ENCODE measurements at places on chromosomes 1 and 21.

DNA sequence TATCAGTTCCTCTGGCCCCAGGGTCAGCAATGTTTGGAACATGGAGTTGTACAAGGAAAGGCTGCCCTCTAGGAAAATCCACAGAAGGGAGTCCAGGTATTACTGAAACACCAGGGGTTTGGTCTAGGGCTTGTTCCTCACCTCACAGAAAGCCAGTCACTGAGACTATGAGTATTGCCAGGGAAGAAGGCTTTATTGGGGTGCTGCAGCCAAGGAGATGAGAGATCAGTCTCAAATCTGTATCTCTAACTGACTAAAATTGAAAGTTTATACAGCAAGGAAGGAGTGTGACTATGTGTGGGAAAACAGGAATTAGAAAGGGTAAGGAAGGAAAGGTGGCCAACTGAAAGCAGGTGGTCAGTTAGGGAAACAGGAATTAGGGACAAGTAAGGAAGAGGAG lies 172.3 kb downstream of the LYPLAL1 start:
- no peak for DNase-seq

DNA sequence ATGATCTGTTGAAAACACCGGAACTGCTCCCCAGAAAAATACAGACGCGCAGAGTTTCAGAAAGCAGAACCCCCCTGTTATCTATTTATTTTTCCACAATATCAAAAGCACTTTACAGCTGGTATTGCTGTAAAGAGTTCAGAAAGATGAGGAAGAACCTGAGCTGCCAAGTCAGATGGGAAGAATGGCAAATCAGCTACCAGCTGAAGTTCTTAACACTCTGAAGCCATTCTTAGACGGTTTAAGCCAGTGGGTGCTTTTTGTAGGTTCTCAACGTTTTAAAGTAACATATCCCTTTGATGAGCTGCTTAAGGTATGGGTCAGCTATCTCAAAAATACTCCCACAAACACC lies 714 bp upstream of the AKIRIN1 start:
- DNase-seq = no peak

GRCh38 chr1:9292361-9293240 lies at the start of gene SPSB1:
Gene SPSB1, plus strand, starts transcription at chr1:9292894. Its CDS starts 62,998 bp downstream, at chr1:9355892.
- DNase-seq = peak; percentile 89

DNA sequence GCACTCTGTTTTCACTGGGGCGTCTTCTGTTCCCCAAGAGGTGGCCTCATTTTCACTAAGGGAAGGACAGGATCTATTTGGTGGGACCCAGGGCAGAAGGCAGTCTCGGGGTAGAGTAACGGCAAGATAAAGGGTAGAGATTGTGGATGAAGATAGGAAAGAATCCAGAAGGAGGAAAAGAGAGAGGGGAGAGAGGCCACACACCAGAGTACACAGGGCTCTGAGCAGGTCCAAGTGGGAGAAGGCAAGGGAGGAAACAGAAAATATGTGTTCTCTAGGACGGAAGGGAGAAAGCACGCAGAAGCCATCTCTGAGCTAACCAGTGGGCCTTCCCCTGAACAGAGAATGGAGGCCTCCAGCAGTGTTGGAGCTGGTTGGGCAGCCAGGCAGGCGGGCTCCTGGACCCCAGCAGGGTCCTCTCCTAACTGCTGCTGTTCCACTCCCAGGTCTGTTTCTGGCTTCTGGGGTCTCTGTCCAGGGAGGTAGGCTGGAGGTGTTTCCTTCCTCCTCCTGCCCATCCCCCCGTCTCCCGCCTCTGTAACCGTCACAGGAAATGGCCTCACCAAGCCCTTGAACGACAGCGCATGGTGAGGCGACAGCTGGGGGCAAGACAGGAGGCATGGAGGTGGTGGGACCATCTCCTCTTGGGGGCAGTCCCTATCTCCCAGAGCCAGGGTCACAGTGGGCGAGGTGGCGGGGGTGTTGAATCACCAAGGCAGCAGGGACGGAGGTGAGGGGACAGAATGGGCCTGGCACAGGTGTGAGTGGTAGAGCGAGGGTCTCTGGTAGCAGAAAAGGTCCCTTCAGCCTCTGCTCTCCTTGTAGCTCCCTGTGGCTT lies 649 bp downstream of the PTPN7 start:
- no peak for DNase-seq

- DNase-seq = no peak
Measured at GRCh38 chr1:206651958-206652890, 16.9 kb downstream of the DYRK3 start.

- DNase-seq = no peak
Measured at GRCh38 chr1:207363871-207364270, 42.4 kb downstream of the CD55 start.

DNA sequence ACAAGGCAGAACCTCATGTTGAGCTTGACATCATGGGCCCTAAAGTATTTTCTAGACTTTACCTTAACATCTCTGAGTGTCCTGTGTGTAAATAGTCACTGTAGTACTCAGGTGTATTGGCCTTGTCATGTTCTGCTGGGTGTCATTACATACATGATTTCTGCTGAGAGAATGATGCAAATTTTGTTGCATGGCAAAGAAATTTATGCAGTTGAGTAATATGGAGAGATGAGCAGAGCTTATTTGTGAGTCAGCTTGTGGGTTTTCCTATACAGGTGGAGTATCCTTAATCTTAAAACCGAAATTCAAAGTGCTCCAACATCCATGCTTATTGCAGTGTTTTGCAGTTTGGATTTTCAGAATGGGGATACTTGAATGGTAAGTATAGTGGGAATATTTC lies 36.6 kb downstream of the RGL1 start:
- no peak for DNase-seq

DNA sequence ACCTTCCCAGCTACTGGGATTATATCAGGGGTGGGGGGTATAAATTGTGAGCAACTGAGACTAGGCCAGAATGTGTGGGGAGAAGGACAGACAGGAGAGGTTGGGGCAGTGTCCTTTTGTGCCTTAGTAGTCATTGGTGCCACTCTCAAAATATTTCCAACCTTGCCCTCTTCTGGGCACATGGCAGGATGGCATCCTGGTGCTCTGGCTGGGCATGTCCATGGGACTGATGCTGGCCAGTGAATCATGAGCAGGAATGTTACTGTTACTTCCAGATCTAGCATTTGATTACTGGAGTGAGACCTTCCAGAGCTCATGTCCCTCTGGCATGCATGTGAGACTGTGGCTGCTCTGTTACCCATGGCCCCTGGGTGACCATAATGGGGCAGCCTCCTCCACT lies 151.2 kb downstream of the MATN1 start:
- DNase-seq = no peak

DNA sequence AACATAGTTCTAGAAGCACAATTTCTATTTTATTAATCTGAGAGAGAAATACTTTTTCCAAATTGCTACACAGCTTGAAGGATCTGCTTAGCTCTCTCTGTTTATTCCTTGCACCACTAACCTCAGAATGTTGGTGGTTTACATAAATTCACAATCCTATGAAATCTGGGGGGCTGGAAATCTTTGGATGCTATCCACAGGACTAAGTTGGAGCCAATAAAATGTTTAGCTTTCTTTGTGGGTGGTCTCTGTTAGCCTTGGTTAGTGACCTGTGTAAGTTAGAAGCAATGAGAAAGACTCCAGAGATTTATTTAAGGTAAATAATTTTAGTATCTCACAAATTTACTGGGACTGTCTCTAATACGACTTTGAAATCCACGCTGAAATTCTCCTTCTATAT lies 418.1 kb downstream of the ADGRL2 start:
- DNase-seq = no peak

DNA sequence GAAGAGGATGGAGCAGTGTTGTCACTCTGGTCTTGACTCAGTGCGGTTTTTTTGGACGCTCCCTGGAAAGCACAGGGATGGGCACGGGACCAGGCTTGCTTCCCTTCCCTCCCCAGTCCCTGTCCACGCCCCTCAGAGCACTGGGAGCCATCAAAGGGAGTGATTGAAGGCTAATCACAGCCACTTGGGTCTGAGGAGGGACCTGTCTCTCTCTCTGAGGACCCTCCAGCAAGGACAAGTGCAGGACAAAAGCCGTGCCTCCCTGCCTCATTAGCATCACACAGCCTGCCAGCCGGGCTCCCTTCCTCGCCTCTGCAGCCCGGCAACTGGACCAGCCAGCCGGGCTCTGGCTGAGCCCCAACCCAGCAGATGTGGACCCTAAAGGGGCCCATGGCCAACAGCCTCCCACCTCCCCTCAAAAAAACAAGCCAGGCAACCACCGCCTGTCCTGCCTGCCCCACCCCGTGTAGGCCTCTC lies 18.6 kb upstream of the PDZK1IP1 start:
- DNase-seq = no peak

DNA sequence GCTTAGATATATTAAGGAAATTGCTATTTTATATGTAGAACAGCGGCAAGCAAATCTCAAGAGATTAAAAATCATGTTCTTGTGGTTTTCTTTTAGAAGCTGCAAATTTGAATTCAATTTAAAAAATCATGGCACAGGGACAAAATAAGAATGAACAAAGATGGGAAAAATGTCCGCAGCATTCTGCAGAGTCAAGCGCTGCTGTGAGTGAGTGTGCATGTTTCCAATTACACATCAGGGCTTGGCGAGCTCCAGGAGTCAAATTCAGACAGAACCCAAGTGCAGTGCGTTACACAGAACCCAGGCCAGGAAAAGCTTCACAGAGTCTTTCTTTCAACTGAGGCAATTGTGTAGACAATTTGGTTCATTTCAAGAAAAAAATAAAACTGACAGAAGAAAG lies 33.3 kb upstream of the ERG start:
- peak; percentile 75 for DNase-seq

- no peak for DNase-seq
Measured at GRCh38 chr1:5460974-5461373, 531.3 kb downstream of the NPHP4 start.

- no peak for DNase-seq
Measured at GRCh38 chr21:42986125-42986783, 11.9 kb downstream of the PKNOX1 start.

GRCh38 chr1:175150596-175151319 lies 41.8 kb downstream of the KIAA0040 start:
- DNase-seq = no peak

- no peak for DNase-seq
Measured at GRCh38 chr1:177171536-177172123, 872 bp downstream of the BRINP2 start.

DNA sequence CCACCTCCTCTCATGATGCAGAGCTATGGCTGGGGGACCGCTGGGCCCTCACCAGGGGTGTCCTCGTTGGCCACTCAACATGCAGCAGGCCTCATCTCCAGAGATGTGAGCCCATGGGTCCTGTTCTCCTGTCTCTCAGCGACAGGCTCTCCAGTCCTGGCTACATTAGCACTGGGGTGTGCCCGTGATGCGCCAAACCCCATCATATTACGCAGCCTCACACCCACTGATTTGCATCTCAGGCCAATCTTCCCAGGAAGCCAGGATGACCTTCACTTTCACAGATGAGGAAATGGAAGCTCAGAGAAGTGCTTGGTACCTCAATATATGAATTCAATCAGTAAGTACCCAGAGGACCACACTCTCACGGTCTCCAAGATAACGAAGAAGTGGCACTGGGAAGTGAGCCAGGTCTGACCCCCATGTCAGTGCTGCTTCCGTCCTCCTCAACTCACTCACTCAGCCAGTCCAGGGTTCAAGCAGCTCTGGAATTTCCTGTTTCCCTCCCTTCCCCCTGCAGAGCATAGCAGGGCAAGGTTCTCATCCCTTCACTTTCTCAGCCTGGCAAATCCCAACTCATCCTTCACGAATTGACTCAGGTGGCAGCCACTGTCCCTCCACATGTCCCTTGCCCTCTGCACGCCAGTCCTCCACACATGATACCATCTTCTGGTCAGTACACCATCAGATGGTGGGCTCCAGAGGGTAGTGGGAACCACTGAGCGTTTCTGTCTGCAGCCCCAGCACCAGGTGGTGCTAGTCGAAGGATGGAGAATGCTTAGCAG lies 28.9 kb upstream of the EVA1B start:
- DNase-seq = no peak

- no peak for DNase-seq
Measured at GRCh38 chr1:44631333-44631646, 43.0 kb downstream of the TMEM53 start.

DNA sequence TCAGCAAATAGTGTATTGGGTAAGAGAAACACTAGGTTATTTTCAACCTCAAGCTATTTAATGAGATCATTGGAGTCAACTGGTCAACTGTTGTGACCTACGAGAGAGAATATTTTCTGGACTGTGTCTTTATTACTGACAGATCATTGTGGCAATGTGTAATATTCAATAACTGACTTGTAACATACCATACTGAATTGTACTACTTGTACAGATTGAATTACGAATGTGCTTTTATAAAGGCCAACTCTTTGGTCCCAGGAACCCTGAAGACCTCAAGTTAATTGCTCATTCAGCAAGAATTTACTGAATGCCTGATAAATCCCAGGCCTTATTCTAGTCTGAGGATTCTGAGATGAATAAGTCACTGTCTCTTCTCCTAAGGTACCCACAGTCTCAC lies 56.1 kb upstream of the CAMK1G start:
- no peak for DNase-seq

GRCh38 chr1:225418059-225418458 lies 9.8 kb downstream of the LBR start:
- DNase-seq = no peak

- no peak for DNase-seq
Measured at GRCh38 chr21:41950941-41951351, 2.9 kb downstream of the C2CD2 start.

DNA sequence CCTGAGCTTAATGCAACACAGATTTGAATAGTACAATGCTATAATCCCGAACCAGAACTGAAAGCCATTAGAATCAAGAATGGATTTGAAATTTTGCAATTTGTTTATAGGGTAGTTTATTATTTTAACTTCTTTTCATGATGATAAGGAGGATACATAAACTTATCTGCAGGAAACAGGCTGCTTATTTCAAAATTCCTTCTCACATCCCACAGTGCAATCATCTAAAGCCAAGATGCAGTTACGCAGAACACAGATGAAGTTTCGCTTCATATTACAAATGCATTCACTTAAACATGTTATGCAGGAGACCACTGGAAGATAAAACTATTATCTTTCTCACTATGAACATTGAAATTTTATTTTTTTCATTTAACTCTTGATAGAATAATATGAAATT lies 1019.6 kb downstream of the PLA2G4A start:
- DNase-seq = no peak

GRCh38 chr1:157626099-157626498 lies 28.2 kb upstream of the FCRL4 start:
- DNase-seq = no peak

DNA sequence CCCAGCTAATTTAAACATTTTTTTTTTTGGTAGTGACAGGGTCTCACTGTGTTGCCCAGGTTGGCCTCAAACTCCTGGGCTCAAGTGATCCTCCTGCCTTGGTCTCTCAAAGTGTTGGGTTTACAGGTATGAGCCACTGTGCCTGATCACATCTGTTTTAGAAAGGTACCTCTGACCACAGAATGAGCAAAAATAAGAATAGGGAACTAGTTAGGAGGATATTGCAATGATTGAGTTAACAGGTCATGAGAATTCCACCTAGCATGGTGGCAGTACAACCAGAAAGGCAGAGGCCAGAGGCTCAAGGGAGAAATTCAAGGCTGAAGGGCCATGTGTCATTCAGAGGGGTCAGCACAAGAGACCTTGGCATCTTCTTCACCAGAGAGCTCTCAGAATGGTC lies 49.6 kb downstream of the ELAPOR1 start:
- no peak for DNase-seq

GRCh38 chr1:57536749-57537423 lies 113.0 kb upstream of the DAB1 start:
- DNase-seq = no peak

GRCh38 chr21:38182370-38182985 lies 74.3 kb upstream of the KCNJ15 start:
- DNase-seq = no peak

Data from tibial artery (tissue), 4 donors.